ENCODE measurements at places on chromosomes 5 and 9.
A peak's percentile ranks its signal among the peaks of the same experiment; 100 is the strongest.

GRCh38 chr9:117649126-117649525 lies 55.1 kb upstream of the TLR4 start:
- DNase-seq, result no peak

- DNase-seq, result no peak
These were observed 385.2 kb upstream of the SEMA6A start for GRCh38 chr5:116959843-116960242.

GRCh38 chr9:121289026-121289771 lies 21.2 kb downstream of the GSN start:
- no peak for DNase-seq

DNA sequence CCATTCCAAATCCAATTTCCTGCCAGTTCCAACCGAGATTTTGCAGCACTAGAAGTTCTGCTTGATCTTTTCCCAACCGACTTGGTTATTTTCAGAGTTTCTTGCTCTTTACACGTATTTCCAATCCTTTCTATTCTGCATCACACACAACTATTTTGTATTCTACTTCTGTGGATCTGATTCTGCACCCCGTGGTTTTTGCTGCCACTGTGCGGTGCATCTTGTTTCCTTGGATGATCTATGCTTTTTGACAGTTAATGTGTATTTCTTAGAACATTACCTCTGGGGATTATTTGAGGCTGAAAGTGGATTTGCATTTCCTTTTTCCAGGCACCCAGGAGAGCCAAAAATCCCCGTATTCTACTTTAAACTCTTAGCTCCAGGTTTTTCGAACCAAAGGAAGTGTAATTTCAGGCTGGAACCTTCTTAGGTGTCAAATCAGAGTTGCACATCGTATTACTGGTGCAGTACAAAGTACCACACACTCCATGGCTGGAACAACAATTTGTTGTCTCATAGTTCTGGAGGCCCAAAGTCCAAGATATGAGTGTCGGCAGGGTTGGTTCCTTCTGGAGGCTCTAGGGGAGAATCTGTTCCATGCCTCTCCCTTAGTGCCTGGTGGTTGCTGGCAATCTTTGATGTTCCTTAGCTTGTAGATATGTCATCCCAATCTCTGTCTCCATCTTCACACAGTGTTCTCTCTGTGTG lies 14.7 kb upstream of the SARDH start:
- DNase-seq, result no peak

- no peak for DNase-seq
These were observed 11.7 kb upstream of the SNCAIP start for GRCh38 chr5:122300374-122300773.

DNA sequence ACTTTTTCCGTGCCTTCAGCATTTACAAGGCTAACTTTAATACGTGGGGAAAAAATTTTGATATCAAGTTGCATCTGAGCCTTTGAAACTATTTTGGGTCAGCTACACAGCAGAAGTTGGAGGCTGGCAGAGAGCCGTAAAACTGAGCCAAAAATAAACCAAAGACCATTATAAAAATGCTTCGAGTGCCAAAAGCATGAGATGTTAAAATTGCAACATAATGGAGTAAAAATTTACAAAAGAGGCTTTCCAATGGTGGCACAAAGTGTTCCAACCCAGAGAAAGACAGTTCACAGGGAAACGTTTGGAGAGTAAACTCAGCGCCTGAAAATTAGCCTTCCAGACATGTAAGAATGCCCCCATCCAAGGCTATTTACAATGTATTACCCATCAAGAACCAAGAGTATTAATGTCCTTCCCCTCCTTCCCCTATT lies 190.3 kb downstream of the TLE1 start:
- no peak for DNase-seq

- no peak for DNase-seq
These were observed 590.0 kb upstream of the DMAC1 start for GRCh38 chr9:8389531-8389930.

DNA sequence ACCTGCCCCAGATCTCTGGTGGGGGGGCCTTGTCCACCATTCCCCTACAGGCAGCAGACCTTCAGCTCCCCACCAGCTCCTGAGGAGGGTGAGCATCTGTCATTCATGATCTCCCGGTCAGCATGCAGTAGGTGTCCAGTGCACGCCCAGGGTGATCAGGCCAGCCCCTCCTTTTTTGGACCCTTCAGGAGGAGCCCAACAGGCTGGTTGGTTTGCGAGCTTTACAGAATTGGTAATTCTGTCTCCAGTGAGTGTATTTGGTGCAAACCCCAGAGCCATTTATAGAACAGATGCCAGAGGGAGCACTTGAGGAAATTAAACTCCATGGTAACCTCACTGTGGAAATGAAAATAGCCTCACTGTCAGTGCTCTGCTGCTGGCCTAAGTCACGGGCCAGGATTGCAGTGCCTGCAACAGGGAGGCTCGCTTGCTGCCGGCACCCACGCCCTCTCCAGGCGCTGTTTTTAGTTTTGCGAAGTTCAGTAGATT lies 23.4 kb downstream of the WNK2 start:
- no peak for DNase-seq

- no peak for DNase-seq
These were observed 47.8 kb downstream of the PAM start for GRCh38 chr5:102802708-102803458.

DNA sequence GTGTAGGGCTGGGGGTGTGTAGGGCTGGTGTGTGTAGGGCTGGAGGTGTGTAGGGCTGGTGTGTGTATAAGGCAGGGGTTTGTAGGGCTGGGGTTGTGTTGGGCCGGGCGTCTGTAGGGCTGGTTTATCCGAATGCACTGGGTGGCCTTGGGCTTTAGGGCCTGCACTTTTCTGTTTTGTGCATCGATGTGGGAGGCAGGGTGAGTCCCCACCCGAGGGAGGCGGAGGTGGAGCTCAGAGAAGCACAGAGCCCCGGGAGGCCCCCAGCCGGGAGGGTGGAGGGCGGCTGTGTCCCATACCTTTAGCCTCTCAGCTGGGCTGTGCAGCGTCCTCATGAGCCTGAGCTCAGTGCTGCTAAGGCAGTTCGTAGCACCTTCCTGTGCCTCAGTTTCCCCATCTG lies 13.5 kb downstream of the COL5A1 start:
- DNase-seq, result no peak

GRCh38 chr5:140400730-140401361 lies 787 bp upstream of the ANKHD1 start:
- DNase-seq, result peak; percentile 80

DNA sequence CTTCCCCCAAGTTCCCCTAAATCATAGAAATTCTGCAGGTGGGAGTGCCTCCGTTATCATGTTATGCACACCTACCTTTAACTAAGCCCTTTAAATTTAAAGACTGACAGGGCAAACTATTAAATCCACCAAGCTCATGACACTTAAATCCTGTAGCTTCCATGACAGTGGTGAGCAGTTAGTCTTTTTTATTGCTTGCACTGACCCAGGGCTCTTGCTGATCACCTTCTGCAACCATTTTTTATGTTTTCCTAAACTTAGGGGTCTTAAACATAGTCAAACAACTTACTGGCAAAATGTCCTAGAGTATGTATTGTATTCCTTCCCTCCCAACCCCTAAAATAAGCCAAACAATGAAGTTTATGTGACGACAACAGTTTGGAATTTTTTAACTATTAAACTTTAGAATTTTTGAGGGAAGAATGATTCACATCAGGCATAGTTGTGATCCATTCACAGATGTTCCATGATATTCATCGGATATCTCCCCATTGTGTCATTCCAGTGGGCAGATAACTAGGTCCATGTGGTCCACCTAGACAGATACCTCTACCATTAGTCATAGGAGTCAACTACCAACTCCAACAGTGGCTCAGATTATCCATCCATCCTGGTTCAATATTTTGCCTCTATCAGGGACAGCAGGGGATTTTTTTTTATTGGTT lies 283.1 kb downstream of the ADAMTS6 start:
- DNase-seq, result no peak

DNA sequence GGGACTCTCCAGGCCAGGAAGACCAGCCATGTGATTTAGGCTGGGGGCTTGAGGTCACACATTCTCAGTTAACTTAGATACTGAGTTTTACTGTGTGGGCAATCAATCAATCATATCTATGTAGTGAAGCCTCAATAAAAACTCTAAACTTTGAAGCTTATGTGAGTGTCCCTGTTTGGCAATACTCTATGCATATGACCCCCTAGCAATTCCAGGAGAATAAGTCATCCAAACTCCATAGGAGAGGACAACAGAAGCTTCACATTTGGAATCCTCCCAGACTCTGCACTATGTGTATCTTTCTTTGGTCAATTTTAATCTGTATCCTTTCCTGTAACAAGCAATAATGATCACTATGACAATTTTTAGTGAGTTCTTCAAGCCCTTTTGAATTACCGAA lies 216.8 kb upstream of the RGMB start:
- no peak for DNase-seq

- no peak for DNase-seq
These were observed 117.5 kb downstream of the ZNF608 start for GRCh38 chr5:124628721-124629596.

DNA sequence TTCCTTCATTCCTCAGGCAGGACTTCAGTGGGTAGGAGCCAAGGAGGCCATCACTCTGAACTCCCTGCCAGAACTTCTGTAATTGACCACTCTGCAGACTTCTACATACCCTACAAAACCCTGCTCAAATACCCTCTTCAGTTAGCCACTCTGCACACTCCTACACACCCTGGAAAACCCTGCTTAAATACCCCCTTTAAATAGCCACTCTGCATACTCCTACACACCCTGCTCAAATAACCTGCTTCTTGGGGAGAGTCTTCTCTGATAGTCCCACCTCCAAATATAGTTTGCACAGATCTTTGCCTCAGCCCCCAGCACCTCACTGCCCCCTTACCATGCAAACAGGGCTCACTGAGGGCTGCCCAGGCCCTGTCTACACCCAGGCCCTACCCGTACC lies 18.6 kb upstream of the CARD19 start:
- no peak for DNase-seq

GRCh38 chr9:110125763-110126351 lies 82.1 kb downstream of the C9orf152 start:
- no peak for DNase-seq

DNA sequence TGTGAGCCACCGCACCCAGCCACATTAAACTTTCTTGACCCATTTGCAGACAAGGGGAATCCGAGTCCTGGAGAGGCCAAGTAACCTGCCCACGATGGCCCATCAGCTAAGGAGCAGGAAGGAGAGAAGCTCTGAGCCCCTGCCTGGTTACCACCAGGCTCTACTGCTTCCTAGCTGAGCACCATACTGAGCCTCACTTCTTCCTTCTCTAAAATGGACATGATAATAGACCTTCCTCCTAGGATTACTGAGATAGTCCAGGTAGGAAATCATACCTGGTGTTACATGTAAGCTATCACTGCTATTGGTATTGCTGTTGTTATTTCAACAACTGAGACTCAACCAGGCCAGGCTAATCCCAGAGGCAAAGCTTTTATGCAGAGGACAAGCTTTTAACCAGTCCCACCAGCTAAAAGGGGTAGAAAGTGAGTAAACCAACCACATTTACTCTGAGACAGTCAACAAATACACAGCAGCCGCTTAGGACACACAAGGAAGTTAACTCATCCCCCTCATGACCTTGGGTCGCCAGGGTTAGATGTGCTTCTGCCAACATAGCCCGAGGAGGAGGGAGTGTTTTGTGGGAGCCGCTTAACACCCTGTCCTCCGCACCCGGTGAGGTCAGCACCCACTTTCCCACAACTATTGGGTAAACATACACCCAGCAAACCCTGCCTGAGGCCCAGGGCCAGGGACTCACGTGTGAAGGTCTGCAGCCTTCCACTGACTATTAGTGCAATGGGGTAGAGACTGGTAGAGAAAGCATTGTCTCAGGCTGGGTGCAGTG lies 20.6 kb upstream of the PTGES start:
- DNase-seq, result no peak

DNA sequence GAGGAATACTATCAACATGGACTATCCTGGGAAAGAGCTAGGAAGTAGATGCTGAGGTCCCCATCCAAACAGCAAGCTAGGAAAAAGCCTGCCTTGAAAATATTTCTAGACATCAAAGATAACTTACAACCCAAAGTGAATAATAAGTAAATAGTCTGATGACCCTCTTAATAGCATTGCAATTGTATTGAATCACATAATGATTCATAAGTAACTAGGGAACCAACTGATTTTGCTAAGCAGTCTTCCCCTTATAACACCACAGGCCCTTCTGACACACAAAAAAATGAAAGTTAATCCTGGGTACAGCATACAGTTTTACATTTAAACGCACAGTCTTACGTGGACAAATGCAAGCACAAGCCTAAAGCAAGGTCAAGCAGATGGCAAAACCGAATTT lies 199.3 kb downstream of the RFK start:
- no peak for DNase-seq

DNA sequence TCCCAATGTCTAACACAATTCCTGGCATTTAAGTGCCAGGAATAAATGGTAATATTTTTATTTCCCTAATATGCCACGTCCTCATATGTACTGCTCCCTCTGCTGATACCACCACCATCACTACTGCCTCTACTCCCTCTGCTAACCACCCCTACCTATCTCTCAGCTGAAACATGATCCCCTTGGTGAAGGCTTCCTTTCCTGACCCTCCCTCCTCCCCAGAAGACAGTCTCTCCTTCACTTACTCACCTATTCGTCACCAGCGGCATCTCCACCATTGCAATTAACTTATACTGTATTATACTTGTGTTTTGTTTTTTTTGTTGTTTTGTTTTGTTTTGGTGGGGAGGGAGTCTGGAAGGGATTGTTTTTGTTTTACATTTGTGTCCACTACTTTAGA lies 4.8 kb downstream of the DENND1A start:
- no peak for DNase-seq

GRCh38 chr5:58407042-58407719 lies 52.7 kb downstream of the PLK2 start:
- DNase-seq, result no peak

GRCh38 chr5:66151491-66151890 lies 7.4 kb downstream of the SREK1 start:
- DNase-seq, result no peak

- no peak for DNase-seq
These were observed 12.4 kb upstream of the TENT4A start for GRCh38 chr5:6700685-6701355.

GRCh38 chr5:36078430-36078829 lies 11.7 kb upstream of the UGT3A2 start:
- no peak for DNase-seq

GRCh38 chr5:143204474-143205246 lies 198.8 kb downstream of the NR3C1 start:
- no peak for DNase-seq

- DNase-seq, result no peak
These were observed 49.8 kb upstream of the ANGPTL2 start for GRCh38 chr9:127172066-127172707.

DNA sequence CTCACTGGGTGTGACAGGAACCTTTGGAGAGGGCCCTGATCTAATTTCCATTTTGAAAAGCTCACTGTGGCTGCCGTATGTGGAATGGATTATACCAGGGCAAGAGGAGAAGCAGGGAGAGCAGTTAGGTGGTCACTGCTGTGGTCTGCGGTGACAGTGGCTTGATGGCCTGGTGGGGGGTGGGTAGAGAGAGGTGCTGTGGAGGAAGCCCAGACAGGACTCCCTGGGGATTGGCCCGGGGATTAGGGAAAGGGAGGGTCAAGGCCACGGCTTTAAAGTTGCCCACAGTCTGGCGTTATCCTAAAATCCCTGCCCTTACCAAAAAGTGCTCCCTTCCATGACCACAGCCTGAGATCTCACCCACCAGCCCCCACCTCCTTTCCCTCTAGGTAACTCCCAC lies 4.7 kb downstream of the B4GALT7 start:
- no peak for DNase-seq

GRCh38 chr5:108381350-108381953 lies 446 bp downstream of the FBXL17 start:
- peak; percentile 86 for DNase-seq
